Heart right ventricle (tissue), 16 donors: ENCODE measurements at places on chromosomes 7 and 10.

DNA sequence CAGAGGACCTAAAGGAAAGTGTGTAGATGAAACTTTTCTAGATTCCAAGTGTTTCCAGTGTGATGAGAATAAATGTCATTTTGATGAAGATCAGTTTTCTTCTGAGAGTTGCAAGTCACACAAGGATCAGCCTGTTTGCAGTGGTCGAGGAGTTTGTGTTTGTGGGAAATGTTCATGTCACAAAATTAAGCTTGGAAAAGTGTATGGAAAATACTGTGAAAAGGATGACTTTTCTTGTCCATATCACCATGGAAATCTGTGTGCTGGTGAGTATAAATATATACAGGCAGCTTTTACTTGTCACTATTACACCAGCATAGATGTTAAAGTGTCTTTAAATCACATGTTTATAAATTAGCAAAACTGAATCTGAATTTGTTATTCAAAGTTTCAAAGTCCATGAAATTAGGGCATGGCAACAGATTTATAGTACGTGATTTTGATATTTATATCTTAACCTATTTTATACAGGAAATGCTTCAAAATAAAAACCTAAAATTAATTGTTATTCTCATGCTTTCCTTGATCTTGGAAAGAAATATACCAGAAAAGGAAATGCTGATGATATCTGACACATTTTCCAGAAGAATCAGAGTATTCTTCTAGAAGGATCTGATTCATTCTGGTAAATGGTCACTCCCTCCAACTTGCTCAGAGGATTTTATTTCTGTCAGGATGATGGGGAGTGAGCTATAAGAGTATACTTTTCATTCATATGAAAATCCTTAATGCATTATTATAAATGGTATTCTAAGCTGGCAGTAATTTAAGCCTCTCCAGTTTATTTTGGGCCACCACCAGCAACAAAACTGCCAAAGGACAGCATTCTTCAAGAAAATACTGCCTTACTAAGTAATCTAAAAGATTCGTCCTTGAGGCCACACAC, 71.4 kb downstream of the ITGB8 start:
- DNase-seq = no peak

GRCh38 chr7:2735744-2736143, 47.7 kb downstream of the AMZ1 start:
- no peak for DNase-seq

- DNase-seq = no peak
Measured at GRCh38 chr7:49433794-49434193, 339.6 kb upstream of the VWC2 start.

GRCh38 chr10:59315465-59315864, 46.9 kb downstream of the FAM13C start:
- no peak for DNase-seq

- DNase-seq = no peak
Measured at GRCh38 chr7:156222611-156223010, 410.3 kb upstream of the SHH start.
